ENCODE measurements at places on chromosomes 4 and X.

DNA sequence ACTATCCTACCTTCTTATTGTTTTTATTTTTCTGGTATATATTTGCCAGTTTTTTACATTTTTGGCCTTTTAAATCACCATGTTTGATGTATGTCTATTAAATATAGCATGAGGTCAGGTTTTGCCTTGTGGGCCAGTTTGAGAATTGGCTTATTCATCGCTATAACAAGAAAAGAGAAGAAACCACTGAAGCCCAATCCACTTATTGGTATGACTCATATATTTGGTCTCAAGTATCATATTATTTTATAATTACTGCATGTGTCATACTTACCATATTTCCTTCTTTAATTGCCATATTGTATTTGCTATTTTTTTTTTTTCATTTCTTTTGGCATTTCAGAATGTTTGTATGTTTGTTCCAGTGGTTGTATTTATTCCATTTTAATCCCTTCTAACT, 99.3 kb downstream of the IRF2 start:
- DNase-seq, result no peak

- no peak for DNase-seq
These were observed 1997.4 kb downstream of the C4orf33 start for GRCh38 chr4:131093303-131093702.

GRCh38 chr4:92099861-92100260, 203.9 kb upstream of the GRID2 start:
- DNase-seq, result no peak

GRCh38 chr4:40327340-40327739, 7.8 kb upstream of the CHRNA9 start:
- no peak for DNase-seq

DNA sequence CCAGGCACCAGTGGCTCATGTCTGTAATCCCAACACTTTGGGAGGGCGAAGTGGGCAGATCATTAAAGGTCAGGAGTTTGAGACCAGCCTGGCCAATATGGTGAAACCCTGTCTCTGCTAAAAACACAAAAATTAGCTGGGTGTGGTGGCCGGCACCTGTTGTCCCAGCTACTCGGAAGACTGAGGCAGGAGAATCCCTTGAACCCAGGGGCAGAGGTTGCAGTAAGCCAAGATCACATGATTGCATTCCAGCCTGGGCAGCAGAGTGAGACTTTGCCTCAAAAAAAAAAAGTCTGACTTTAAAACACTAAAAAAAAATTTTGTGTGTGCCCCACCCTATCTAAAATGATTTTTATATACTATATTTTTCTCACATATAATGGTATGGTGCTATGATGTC, 26.2 kb upstream of the TMEM192 start:
- no peak for DNase-seq

DNA sequence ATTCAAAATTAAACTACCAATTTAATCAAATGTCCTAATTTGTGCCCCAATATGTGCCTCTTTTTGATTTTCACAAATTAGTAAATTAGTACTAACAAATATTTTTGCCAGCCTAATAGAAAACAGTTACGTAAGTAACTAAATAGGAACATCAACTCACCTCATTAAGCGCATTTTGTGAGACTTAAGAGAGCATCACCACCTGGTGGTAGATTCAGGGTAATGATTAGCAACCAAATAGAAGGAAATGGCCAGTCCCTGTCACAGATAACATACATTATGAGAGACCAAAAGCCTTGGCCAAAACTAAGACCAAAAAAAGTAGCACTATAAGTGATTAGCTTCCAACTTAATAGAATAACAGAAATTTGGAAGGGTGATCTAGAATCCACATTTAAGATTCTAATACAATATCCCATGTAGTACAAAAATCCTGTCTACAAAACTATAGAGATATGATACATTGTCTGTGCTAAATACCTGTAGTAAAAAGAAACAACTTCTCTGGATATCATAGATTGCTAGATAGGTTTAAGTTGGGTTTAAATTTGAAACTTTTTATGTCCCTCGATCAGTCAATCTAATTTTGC, 46.7 kb downstream of the C4orf46 start:
- DNase-seq, result no peak

DNA sequence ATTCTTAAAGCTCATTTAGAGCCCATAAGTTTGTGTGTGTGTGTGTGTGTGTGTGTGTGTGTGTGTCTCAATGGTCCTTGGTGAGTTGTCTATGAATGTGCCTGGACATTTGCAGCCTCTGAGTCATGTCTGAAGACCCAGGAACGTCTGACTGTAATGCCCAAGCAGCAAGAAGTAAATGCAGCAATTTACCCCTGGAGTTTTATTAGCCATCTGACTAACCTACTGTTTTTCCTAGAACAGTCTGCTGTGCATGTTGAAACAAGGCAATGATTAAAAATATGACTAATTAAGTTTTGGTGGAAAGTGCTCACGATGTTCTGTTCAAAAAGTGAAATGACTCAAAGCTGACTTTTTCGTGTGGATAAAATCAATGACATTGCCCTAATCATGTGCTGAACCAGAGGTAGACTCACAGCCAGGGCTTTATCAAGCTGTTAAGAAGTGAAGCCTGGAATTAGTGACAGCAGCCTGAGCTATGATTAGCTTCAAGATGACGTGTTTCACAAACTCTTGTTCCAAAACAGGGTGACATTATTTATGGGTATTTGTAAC, 201.6 kb downstream of the CPE start:
- no peak for DNase-seq

- no peak for DNase-seq
These were observed 33.6 kb downstream of the SETD7 start for GRCh38 chr4:139522457-139522856.

- DNase-seq, result no peak
These were observed 2.8 kb upstream of the PCDH7 start for GRCh38 chr4:30717208-30718020.

DNA sequence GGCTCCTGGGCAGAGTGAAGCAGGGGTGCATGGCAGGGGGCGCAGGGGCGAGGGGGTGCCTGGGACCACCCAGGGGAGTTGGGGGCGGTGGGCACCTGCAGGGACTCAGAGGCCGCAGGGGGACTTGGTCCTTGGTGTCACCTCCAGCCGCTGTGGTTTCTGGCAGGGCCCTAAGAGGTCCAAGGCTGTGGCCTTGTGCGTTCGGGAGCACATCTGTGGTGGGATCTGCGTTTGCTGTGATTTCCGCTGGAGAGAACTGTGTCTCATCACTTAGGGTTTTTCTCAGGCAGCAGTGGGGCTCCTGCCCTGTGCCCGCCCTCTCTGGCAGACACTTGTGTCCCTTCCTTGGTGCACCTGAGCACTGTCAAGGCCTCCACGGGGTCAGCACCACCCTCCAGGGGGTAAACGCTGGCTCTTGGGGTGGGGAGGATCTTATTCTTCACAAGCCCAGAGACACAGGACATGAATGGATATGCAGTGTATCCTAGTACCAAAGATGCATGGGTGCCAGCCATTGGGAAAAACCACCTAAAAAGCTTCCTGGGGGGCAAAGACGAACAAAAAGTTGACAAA, 66.5 kb downstream of the ACOX3 start:
- DNase-seq, result no peak

DNA sequence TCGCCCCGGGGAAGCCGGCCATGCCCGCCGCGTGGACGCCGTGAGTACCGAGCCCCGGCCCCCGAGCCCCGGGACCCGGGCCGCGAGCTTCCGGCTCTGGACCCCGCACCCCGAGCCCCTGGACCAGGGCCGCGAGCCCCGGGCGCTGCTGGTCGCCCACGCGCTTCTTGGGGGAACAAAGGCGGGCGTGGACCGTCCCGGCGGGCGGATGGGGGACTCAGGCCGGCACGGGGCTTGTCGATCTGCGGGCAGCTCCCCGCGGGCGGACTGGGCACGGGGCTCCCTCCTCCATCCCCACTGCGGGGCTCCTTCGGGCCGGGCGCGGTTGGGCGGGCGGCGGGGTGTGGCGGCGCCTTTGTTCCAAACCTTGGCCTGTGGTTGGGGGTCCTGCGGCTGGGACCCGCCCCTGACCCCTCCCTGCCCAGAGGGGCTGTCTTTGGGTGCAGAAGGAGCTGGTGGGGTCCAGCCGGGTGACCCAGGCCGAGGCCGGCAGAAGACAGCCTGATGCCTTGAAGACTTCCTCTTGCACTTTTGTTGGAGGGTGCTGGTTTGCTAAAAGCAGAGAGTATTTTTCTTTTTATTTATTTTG, 25.2 kb upstream of the ADD1 start:
- DNase-seq, result no peak

- no peak for DNase-seq
These were observed 8.9 kb upstream of the HAND2 start for GRCh38 chr4:173538909-173539445.

- no peak for DNase-seq
These were observed 18.4 kb upstream of the RNF4 start for GRCh38 chr4:2450394-2451035.

- DNase-seq, result no peak
These were observed 27.5 kb downstream of the RUFY3 start for GRCh38 chr4:70749313-70749712.

DNA sequence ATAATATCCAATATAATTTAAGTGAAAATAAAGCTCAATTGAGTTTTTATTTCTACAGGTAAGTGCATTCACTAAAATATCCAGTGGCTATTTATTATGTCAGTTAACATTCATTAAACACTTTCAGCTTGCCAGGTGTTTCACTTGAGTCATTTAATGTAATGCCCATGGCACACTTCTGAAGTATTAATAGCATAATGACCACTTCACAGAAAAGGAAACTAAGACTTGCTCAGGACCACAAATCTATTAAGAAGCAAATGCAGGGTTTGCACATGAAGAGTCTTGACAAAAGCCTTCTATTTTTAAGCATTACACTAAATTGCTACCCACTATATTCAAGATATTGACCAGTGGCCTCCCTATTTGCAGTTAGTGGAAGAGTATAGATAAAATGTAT, 612.7 kb downstream of the KCTD8 start:
- DNase-seq, result no peak

DNA sequence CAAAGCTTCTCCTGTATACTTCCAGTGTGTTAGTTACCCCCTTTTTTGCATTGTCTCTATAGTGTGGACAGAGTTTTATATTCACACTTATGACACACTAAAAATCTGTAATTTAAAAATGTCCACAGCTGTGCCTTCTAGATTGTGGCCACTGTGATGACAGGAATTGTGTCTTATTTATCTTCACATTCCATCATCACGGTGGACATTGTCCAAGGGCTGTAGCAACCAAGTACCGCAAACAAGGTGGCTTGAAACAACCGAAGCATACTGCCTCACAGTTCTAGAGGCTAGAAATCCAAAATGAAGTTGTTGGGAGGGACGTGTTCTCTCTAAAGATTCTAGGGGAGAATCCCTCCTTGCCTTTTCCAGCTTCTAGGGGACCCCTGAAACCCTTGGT, 32.3 kb downstream of the CHRNA9 start:
- no peak for DNase-seq

DNA sequence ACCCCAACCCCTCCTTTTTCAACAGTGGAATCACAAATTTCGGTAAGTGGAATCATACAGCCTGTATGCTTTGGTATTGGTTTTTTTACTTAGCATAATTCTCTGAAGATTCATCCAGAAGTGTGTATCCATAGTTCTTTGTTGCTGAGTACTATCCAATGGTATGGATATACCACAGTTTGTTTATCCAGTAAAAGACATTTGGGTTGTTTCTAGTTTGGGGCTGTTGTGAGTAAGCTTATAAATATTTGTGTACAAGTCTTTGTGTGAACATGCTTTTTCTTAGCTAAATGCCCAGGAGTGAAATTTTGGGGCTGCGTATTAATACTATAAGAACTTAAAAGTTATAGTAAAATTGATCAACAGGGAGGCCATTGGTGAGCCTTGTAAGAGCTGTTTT, 57.5 kb upstream of the GC start:
- no peak for DNase-seq

DNA sequence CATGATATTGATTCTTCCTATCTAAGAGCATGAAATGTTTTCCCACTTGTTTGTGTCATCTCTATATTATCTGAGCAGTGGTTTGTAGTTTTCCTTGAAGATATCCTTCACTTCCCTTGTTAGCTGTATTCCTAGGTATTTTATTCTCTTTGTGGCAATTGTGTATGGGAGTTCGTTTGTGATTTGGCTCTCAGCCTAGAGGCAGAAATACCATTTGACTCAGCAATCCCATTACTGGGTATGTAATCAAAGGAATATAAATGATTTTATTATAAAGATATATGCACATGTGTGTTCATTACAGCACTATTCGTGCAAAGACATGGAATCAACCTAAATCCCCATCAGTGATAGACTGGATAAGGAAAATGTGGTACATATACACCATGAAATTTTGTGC, 172.7 kb upstream of the IL15 start:
- no peak for DNase-seq

DNA sequence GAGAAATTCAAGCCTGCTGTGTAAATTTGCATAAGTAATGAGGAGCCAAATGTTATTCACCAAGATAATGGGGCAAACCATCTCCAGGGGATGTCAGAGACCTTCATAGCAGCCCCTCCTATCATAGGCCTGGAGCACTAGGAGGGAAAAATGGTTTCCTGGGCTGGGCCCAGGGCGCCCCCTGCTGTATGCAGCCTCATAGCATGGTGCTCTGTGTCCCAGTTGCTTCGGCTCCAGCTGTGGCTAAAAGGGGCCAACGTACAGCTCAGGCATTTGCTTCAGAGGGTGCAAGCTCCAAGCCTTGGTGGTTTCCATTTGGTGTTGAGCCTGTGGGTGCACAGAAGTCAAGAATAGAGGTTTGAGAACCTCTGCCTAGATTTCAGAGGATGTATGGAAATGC, 859.3 kb downstream of the RPA4 start:
- no peak for DNase-seq

DNA sequence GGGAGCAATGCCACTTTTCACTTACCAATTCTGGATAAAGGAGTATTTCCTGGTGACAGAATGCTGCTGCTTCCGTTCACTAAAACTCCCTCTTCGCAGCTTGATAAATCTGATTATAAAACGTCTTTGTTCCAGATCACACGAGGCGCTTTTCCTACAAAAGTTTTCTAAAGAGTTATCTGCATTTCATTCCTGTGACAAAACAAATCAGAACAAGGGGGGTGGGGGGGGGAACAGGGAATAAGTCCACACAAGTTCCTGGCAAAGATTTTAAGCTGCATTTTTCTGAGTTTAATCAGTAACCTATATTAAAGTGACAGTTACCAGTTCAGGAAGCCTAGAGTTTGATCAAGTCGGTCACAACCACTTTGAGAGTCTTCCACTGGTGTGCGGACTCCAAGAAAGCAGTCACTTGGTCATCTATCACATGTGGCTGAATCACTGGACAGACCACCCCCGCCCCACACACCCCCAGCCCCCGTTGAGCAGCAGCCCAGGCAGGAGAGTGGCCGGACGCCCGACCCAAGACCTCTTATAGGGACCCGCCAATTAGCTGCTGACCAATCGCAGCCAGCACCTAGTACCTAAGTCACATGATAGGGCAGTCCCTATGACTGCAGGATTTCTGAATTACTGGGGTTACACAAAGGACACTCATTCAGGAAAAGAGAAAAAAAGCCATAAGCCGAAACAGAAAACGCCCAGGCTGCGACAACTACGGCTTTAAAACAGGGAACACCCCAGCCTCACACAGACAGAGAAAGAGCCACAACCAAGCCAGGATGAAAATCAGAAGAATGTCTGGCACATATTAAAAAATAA, 569.3 kb upstream of the DIPK2B start:
- no peak for DNase-seq

- DNase-seq, result no peak
These were observed 68.1 kb upstream of the FTHL17 start for GRCh38 chrX:31139961-31140360.

- no peak for DNase-seq
These were observed 3.1 kb upstream of the MTMR1 start for GRCh38 chrX:150690126-150690525.

All from activated CD8-positive, alpha-beta memory T cell treated with anti-CD3 and anti-CD28 coated beads for 48 hours (primary cell).